ENCODE measurements at places on chromosomes 5 and 9.
A peak's percentile ranks its signal among the peaks of the same experiment; 100 is the strongest.

DNA sequence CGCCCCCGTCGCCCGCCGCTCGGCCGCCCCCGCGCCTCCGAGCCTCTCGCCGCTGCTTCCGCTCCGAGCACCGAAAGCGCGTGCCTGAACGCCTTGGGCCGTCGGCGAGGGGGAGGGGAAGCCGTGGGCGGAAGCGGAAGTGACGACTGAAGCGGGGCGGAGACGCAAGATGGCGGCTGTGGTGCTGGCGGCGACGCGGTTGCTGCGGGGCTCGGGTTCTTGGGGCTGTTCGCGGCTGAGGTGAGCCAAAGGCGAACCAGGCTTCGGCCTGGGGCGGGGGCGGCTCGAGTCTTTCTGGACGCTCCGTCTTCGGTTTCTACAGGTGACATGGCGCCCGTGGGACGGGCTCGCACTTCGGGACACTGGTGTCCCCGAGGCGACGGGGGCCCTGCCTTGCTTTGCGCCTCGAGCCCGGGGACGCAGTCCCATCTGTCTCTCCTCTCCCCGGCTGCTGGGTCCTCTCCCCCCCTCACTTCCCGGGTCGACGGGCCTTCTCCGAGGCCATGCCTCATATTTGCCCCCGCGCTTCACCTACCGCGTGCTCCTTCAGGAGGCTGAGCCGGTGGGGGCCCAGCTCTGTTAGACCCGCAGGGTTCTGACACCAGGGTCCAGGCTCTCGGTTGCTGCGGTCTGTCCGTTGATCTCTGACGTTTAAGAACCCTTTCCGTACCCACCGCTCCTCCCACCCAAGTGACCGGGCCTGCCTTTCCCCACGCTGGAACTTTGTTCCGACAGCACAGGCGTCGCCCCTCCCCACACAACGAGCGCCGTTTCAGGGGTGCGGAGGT lies at the start of the genes ENTR1 and PMPCA:
TSS of gene ENTR1 (minus strand) at position 115 of the 788 bp plus-strand sequence. CDS start 217 bp downstream, outside the sequence.
TSS of gene PMPCA (plus strand) at position 159 of the 788 bp plus-strand sequence. CDS start at position 170, 11 bp downstream.
- DNase-seq, result peak; percentile 93

- DNase-seq, result no peak
These were observed 105.6 kb downstream of the VCAN start for GRCh38 chr5:83577036-83577636.

- no peak for DNase-seq
These were observed 22.5 kb downstream of the ZNF462 start for GRCh38 chr9:106885451-106885850.

DNA sequence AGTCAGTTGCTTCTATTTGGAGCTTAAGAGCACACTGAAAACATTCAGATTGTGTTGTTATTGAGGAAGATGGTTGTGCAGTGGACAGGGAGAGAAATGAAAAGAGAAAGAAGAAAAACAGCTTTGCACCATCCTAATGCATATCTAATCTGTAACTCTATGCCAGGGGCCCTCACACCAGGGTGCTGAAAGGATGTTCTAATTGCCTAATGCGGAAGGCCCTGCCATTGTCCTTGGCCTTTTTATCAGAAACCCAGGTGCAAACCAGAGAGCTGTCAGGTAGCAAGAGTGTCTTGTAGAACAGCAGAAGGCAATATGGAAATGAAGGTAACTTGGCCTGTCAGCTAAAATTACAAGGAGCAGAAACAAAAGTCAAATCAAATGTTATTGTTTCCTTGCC lies 384.5 kb upstream of the PIK3R1 start:
- no peak for DNase-seq

GRCh38 chr9:93112116-93112863 lies 16.3 kb downstream of the CARD19 start:
- no peak for DNase-seq

DNA sequence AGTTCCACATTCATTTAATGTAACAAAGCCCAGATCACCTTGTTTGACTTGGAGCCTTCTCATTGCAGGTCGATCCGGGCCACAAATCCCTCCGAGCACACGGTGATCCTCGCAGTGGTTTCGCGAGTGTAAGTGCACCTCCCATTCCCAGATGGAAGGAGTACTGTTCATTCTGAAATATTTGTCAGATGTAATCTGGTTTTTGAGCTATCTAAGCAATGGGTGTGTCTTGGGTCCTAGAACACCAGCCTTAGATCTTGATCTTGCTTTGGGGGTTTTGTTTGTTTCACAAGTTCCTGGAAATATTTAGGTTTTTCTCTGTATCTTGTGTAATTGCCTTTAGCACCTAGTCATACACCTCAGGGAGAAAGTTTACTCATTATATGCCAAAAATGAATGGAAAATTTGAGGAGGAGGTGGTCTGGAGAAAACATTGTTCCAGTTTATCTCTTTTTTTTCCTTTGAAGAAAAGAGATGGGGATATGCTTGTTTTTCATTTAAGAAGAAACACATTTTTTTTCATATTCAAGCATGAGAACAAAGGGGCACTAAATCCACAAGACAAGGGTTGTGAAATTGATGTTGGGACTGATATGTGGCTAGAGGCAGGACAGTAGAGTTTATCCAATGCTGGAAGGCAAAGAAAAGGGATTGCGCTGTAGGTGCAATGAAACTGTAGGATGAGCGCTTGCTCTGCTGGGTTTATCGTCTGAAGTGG lies 118.6 kb downstream of the PDE8B start:
- DNase-seq, result no peak

DNA sequence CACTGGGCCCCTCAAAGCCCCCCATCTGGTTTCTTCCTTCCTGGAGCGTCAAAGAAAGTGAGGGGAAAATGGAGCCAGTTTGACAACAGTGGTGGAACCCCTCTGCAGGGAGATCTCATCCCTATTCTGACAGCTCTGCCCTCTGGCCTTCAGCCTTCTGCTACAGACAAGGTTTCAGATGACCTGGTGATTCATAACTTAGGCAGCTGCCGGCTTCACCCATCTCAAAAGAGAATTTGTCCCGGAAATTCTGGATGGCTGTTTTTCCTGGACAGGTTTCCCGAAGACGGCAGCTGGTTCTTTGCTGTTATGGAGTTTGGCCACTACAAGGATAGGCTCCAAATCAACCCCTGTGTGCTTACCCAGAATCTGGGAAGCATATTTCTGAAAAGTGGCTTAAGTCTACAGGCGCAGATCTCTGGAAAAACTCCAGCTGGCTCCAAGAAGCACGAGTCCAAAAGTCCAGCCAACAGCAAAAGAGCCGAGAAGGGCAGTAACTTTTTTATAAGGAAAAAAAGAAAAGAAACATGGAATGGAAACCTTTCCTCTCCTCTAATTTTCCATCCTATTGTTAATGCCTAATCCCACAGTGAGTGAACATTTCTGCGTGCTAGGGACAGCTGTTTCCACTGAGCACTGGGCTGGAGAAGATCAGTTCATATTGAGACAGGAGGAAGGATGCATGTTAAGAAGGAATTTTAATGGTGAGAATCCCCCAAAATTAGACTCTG lies 54.5 kb downstream of the ZNF366 start:
- DNase-seq, result no peak

DNA sequence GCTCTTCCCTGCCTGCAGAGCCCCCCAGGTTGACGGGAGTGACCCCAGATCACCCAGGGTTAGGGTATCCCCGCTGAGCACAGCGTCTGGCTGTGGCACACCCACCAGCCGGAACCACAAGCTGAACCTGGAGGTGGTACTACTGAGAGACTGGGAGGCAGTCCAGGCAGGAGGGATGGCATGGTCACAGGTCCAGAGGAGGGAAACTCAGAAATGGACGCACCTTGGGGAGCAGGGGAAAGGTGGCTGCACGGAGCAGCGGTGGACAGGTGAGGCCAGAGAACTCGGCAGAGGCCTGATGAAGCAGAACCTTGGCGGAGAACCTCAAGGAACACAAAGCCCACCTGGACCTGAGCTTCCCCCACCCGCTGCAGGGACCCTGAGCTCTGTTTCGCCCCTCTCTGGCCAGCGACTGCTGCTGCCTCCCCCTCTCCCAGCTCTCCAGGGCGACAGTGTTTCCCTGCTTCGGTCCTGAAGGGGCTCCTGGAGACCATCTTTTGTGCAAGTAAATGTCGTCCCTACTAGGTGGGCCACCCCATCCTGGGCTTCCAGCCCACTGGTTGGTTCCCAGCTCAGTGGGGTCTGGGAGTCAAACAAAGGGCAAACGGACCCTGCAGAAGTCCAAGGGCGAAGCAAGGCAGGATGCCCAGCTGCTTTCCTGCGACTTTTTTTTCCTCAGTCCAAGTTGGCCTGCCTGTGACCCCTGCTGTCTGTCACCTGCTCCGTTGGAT lies 845 bp downstream of the ADGRD2 start:
- DNase-seq, result no peak

- no peak for DNase-seq
These were observed 47.0 kb upstream of the CHD1 start for GRCh38 chr5:98975682-98976407.

GRCh38 chr5:58188262-58188651 lies 271.6 kb downstream of the PLK2 start:
- DNase-seq, result no peak

DNA sequence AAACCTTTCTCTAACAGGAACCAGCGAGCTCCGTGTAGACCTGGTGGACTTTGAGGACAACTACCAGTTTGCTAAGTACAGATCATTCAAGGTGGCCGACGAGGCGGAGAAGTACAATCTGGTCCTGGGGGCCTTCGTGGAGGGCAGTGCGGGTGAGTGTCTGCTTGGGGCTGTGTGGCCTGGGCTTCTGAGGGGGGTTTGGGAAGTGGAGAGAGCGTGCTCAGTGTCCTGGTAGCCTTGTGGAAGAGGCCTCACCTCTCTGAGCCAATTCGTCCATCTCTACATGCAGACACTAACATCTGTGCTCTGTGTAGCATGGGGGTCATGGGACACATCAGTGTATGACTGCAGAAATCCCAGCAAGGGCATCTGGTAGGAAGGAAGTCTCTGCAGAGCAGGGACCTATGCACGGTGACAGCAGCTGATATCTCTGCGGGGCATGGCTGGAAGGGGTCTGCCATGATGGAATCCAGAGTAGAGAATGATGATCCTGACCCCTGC lies 5.9 kb downstream of the FCN2 start:
- DNase-seq, result no peak

DNA sequence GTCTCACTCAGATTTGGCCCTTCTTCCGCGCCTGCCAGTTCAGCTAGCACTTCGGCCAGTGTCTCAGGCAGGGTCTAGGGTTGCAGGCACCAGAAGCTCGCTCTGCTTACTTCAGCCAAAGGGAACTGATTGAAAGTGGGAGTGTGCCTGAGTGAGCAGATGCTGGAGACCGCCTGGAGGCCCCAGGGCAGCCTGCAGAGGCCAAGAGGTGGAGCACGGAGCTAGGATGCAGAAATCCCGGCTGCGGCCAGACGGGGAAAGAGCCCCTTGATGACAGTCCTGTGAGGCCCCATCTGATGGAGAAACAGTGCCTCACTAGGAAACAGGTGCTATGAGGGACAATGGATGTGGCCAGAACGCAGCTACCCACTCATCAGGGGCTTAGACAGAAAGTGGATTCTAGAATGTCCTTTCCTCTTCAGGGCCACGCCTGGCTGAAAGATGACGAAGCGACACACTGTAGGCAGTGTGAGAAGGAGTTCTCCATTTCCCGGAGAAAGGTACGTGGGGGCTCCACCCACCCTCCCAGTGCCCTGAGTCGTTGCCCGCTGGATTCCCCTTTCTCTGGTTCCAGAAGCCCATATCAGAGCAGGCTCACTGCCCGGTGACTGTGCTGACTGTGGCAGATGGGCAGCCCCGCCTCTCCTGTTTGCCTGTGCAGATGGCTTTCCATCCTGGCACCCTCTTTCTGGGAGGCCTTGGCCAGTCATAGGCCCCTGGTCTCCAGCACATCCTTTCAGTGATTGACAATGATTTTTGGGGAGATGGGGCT lies 16.1 kb downstream of the HNRNPH1 start:
- DNase-seq, result no peak

DNA sequence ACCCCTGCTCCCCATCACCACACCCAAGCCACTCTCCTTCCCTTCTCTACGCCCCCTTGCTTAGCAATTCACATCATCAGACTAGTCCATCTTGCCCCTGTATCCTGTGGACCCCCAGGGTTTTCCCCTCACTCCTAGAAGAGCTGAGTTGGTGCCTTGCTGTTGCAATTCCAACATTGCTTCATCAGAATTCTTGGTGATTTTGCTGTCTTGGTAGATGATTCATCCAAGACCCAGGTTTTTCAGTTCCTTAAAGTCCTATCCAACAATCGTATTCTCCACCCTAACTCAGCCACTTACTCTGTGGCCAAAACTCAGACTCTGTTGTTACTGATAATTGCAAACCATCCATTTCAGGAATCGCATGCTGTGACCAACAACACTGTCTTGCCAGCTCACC lies 21.4 kb upstream of the CCNJL start:
- no peak for DNase-seq

DNA sequence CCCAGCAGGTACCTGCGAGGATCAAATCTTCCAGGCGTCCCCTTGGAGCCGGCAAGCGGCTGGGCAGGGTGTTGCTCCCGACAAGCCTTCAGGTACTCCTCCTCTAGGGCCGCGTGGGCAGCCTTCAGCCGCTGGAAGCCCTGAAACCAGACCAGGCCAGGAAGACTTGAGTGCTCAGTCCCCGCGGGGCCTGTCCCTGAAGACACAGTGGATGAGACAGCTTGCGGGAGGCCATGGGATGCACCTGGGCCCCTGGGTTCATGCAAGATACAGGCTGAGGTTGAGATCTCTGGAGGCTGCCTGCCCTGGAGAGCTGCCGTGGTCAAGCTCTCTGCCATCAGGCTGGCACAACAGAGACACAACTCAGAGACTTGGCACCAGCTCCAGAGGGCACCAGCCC lies 25.4 kb downstream of the AKNA start:
- no peak for DNase-seq

DNA sequence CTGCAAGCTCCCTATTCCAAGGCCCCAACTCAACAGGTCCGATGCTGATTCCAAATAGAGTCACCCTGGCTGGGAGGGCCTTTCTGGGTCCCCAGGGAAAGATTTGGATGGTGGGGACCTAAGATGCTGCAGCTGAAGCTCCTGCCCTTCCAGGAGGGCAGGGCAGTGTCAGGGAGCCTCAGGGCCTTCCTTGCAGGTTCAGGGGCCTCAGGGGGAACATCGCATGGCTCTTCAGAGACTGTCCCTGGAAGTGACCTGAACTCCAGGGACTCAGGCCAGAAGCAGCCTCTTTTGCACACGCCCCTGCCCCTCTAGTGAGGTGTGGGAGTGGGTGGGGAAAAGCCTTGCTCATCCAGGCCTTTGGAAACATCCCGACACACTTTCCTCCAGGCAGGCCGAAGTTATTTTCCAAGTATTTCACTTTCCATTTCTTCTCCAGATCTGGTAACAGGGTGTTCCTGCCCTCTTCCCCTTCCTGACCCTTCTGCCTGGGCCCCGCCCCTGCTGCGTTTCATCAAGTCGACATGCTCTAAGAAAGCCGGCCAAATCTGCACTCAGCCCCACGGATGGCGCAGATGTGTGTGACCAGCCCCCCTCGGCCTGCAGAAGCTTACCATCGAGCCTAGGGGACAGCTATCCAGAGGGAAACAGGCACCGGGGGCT lies 159.5 kb downstream of the FGF18 start:
- DNase-seq, result no peak

- no peak for DNase-seq
These were observed 7.4 kb downstream of the KIF12 start for GRCh38 chr9:114091711-114092110.

DNA sequence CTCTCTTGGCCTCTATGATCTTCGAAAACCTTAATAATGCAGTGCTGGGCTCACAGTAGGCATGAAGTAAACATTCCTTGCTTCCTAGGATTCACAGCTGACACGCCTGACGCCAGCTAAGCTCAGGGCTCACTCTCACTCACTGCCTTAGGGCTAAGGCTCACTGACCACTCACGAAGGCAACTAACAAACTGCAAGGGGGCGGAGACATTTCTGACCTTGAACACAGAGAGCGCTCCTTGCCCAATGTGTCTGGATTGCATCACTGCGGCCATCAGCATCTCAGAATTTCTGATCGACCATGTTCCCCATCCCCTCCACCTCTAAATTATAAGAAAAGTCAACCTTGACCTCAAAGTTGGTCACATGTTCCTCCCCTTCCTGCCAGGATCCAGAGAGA lies 372.6 kb downstream of the EBF1 start:
- DNase-seq, result no peak
